MV-4-11 (cell line): ENCODE measurements at places on chromosomes 7 and 10.

DNA sequence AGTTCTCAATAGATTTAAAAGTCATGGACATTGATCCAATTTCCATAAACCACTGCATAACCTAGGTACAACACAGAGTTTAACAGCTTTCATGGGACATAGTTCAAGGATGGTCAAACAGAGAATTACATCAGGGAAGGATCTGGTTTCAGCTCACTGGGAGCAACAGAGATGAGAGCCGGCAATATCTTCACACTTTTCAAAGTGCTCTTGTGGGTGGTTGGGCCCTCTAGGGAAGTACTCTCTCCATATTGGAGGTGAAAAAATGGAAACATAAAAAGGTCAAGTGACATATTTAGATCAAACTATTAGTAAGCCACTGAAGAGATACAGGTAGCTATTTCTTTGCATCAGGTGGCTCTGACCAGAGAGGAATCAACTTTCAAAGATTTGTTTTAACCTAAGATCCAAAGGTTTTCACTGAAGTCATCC is 61.8 kb upstream of the LRRN3 start:
- no peak for DNase-seq

GRCh38 chr7:28815369-28815927 is 142.7 kb downstream of the TRIL start:
- no peak for DNase-seq

GRCh38 chr7:142950235-142950634 is 11.0 kb downstream of the LLCFC1 start:
- DNase-seq = no peak

DNA sequence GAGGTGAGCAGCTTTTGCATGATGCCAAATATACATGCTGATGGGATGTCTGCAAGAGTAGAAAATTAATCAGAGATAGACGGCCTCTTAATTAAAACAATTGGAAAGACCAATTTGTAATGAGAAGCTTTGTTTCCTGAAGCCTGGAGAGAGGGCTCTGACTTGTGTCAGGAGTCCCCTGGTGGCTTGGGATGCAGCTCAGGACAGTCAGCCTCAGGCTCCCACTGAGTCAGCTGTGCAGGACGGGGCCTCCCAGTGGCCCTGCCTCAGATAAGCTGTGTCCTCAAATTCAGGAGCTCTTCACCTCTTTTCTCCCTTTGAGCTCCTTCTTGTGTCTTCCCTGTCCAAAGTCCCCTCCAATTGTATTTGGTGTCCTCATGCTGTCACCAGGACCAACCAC is 438.9 kb upstream of the PODXL start:
- DNase-seq = no peak

DNA sequence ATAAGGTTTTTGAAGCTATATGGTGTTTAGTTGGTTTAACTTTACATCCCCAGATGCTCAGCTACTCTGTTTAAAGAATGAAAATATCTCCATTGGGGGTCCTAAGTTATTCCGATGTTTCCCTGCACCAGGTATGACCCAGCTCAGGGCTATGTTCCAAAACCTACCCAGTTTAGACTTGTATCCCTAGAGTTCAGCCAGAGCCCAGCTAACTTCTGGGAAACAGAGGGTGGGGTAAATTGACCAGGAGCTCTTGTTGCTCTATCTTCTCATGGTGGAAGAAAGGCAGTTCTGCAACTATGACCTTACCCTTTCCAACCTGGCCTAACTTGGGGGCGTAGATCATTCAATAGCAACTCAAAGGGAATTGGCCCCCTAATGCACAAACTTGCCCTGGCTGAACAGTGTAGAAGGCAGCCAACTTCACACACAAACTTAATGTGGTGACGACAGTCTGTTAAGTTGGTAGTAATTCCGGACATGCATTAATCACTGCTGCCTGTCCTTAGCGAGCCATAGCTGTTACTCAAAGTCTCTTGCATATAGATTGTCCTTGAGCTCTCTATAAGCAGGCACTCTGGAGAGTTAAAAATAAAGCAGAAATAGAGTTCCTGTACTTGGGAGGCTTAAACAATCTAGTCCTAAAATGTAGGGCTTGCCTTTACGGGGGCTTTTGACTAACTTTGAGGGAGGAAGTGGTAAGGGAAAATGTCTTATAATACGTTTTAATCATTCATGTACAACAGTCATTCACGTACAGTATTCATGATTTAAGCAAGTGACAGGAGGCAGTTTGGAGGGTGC is 5.3 kb upstream of the ZNRF2 start:
- DNase-seq = peak; percentile 27

GRCh38 chr7:106216923-106217542 is 67.8 kb downstream of the NAMPT start:
- DNase-seq = no peak

GRCh38 chr10:74177140-74177677 is 26.2 kb downstream of the ADK start:
- no peak for DNase-seq

DNA sequence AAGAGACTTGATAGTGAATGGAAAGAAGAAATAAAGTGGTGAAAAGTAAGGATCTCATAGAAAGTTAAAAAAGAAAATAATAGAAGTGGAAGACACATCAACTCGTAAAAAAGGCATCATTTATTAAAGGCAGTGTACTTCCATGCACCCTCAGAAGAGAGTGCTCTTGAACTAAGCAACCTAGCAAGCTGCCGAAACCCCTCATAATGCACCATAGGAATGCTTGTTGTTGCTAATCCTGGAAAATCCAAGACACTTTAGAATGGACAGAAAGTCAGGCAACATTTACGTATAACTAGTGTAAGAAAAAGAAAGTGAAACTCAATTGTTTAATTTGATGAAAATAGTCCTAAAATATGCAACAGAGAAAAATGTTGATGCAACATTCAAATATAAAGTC is 12.8 kb downstream of the TFPI2 start:
- DNase-seq = no peak

- no peak for DNase-seq
Measured at GRCh38 chr7:118218413-118219156, 5.9 kb upstream of the ANKRD7 start.

- DNase-seq = peak; percentile 67
Measured at GRCh38 chr10:70834441-70835151, 18.8 kb downstream of the SGPL1 start.

DNA sequence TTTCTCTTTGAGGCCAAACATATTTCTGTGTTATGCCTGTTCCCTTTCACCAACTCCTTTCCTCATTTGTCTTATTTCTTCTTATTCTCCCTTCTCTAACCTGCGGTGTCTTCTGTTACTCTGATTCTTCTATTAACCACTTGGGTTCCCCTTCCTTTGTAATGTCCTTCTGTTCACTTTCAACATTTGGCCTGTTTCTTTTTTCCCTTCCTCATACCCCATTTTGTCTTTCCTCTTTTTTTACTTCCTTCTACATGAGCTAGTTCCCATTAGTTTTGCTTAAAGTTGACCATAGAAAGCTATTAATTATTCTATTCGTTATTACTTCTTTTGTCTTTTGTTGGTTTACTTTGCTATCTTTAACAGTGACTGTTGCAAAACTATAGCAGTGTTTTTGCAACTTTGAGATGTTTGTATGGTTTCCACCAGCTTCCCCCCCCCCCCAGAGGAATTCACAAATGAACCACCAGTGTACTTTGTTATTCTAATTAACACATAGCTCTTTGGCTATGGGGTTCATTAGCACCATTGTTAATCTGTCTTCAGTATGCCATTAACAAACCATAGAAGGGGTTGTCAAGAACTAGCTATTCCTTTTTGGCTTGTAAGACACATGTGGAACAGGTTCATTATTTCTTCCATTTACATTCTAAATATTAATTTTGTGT is 2.9 kb downstream of the LRGUK start:
- peak; percentile 34 for DNase-seq

DNA sequence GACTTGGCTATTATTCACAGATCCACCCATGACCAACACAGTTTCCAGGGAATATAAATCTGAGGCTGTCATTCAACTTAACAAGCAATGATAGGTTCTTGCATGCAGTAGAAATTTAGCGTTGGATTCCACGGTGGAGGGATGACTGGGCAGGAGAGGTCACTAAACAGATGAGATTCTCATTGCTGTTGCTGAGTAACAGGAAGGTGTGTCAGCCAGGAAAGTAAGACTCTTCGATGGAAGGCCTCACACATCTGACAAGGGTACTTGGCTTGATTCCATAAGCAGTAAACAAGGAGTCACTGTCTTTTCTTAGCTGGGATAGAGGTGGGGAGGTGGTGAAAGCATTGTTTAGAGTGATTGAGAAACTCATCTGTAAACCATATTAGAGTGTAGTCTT is 1152.0 kb downstream of the SORCS3 start:
- no peak for DNase-seq

GRCh38 chr7:31122649-31123058 is 70.5 kb downstream of the ADCYAP1R1 start:
- peak; percentile 84 for DNase-seq

GRCh38 chr10:71902351-71902750 is 51.3 kb upstream of the PSAP start:
- no peak for DNase-seq

DNA sequence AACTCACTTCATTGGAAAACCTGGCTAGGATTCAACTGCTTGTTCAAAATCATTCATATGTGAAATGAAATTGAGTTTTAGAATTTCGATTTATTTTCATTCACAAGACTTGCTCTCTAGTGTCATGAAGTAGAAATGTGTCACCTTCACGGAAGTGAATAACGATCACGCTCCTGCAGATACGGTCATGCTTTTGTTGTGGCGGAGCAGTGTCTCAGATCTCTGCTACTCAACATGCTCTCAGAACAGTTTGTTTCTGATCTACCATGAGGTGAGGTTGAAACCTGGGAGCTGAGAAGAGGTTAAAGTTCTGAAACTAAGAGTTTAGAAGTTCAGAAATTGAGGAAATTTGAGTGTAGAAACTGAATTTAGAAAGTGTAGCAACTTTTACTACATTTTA is 13.8 kb upstream of the PITRM1 start:
- no peak for DNase-seq
